Sigmoid colon (tissue), 7 donors: ENCODE measurements at places on chromosomes 2 and 18. TPM values are rescaled to one million over a fixed set of nuclear protein-coding genes. Genes with fewer than 3 reads are reported as not detected.
A peak's percentile ranks its signal among the peaks of the same experiment; 100 is the strongest.

RAMP1 gene
- 419 TPM for total RNA-seq

RAD51AP2 gene
- total RNA-seq, result not detected

DNA sequence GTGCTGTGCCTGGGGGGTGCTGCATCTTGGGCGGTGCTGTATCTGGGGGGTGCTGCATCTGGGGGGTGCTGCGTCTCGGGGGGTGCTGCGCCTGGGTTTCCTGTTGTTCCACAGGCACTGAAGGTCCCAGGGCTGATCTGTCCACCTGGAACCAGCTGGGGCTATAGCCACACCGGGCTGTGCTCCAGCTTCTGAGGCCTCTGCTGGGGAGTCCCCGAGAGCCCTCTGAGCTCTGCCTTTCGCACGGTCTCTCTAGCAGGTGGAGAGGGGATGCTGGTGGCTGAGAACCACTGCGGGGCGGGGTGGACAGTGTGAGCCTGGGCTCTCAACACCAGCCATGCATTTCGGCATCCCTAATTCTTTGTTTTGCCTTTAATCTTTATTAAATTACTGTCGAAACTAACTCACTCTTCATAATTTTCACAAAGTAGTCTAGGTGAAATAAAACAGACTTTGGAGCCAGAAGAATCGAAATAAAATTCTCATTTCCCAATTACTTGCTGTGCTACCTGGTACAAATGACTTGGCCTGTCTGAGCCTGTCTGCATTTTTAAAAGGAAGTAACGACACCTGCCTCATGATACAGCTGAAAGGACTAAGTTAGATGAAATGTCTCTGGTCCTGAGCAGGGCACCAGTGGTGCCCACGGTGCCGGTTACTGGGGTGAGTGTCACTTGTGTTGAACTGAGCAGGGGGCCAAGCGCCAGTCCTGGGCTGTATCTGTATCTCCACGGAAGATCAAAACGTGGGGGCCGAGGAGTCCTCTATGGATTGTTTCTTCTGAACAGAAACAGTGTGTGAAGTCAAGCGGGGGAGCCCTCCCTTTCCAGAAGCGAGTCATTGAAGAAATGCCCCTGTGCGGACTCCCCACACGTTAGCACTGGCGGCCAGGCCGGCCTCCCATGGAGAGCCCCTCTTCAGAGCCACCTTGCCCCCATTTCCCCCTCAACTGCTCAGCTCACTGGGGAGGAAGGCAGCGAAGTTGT lies 142.0 kb downstream of the ASB1 start:
- H3K27me3 ChIP-seq, result no peaks in the 10 kb centered on the region
- no peak overlapping the region for H3K27ac ChIP-seq
- H3K4me1 ChIP-seq, result no peaks in the 10 kb centered on the region
- DNase-seq, result no peak

DNA sequence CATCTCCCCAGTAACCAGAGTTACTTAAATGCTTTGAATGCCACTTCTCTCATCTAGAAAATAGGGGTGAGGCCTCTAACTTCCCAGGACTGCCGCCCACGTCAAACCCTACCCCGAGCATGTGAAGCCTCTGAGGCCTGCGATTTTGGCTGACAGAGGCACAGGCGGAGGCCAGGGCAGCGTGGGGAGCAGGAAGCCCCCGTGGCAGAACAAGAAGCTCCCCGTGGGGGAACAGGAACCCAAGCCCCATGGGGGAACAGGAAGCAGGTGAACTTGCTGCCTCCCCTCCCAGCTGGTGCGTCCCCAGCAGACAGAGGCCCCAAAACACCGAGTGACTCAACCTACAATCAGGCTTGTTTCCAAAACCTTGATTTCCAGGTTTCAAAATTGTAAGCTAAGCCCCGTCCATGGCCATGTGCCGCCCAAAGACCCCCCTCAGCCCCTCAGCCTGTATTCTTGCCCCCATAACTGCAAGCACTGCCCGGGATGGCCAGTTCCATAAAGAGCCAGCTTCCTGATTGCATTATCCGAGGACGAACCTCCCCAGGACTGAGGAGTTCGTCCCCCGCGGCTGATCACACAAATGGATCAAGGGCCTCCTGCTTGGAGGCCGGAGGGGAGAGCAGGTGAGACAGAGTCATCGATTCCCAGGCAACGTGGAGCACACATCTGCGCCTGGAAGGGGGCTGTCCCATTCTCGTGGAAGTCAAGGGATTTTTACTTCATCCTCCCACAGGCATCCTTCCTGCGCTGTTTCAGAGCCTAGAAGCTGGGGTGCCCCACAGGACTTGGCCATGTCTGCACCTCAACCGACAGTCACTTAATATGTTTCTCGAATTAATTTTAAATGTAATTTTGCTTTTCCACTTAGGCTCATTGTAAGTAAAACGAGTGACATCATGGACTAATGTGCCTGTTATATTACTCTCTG lies 36.3 kb upstream of the CTDP1 start:
- no peaks in the 10 kb centered on the region for H3K36me3 ChIP-seq
- H3K27ac ChIP-seq, result no peak overlapping the region

GRCh38 chr2:193806088-193806774 lies 1611.5 kb upstream of the TMEFF2 start:
- no peaks in the 10 kb centered on the region for H3K36me3 ChIP-seq
- DNase-seq, result no peak
- H3K27me3 ChIP-seq, result no peaks in the 10 kb centered on the region
- H3K4me1 ChIP-seq, result no peaks in the 10 kb centered on the region

DNA sequence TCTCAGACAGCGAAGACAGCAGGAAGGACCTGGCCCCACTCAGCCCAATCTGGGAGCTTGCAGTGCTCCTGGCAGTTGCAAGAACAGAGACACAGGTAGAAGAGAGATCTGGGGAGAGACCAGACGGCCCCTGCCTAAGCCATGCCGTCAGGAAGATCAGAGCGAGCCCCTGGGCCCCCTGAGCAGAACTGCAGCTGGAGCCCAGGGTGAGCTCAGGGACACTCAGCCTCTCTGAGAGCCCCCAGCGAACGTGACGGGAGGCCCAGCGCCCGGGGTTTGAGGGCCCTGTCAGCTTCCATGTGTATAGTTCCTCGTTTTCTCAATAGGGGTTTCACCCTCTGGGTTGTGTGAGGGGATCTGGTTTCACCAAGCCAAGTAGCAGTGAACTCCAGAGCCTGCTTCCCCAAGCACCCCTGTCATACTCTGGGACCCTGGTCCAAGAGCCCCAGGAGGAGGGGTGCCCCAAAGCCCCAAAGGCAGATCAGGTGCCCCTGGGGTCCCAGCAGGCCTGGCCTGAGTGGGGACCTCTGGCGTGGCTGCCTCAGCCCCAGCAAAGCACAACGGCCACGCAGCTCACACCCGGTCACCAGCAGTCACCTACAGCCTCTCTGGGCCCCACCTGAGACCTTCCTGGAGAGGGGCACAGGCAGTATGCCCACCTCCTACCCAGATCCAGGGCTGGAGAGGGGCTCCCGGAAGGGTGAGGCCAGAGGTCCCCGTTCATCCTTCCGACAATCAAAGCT lies 431.3 kb upstream of the MYT1L start:
- H3K27ac ChIP-seq, result no peak overlapping the region
- H3K4me1 ChIP-seq, result peaks cover 20% of the 10 kb centered on the region
- H3K36me3 ChIP-seq, result no peaks in the 10 kb centered on the region
- no peak for DNase-seq
- H3K4me3 ChIP-seq, result no peak overlapping the region

- H3K4me1 ChIP-seq, result peaks cover 11% of the 10 kb centered on the region
- peak overlapping the region; percentile 43 for H3K4me3 ChIP-seq
- H3K36me3 ChIP-seq, result no peaks in the 10 kb centered on the region
- no peak for DNase-seq
- no peak overlapping the region for H3K27ac ChIP-seq
Observed at GRCh38 chr2:115162494-115163293, 720.3 kb downstream of the DPP10 start.
